ENCODE measurements at places on chromosomes 6 and 20.

GRCh38 chr6:35485402-35485877, 11.4 kb downstream of the TEAD3 start:
- DNase-seq = no peak

- DNase-seq = no peak
Observed at GRCh38 chr6:69279805-69280204, 517.0 kb downstream of the LMBRD1 start.

DNA sequence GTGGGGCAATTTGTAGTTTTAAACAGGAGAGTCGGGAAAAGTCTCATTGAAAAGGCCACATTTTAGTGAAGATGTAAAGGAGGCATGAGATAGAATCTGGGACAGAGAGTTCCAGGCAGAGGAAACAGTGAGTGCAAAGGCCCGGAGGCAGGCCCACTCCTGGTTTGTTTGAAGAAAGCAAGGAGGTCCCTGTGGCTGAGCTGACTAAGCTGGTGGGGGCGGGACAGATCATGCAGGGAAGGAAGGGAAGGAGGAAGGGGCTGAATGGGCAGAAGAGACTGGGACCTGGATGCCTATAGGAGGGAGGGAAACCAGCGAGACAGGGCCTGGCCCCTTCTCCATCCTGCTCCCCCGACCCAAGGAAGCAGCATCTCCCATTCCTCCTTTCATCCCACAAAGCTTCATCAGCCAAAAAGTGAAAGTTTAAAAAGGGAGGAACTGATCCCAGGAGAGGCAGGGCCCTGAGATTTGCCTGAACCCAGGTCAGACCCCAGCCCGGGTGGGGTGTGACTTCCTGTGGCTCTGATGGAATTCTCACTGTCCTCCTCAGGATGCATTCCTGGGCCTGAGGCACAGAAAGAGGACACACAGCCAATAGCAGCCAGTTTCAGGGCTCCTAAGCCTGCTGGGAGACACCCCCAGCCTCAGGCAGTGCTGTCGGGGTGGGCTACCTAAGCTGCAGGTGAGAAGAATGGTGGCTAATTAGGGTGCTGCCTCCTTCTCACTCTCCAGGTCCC, 54.2 kb upstream of the SIRPA start:
- no peak for DNase-seq

DNA sequence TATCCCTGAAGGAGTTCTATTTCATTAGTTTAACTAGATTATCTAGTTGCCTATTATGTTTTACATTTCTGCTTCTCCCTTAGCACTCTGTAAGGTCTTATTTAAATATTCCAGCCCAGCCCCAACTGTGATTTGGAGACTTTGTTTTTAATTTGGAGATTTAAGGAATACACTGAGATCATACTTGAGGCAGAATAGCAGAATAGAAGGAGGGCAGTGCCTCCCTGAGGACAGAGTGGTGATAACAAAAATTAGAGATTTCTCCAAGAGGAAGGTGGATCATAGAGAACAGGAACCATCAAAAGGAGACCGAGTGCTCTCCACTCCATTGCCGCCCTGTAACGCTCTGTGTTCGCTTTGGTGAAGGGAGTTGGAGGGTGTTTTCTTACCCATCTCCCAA, 14.8 kb upstream of the CD164 start:
- DNase-seq = no peak

- no peak for DNase-seq
Observed at GRCh38 chr6:122033564-122034181, 365.8 kb upstream of the HSF2 start.

DNA sequence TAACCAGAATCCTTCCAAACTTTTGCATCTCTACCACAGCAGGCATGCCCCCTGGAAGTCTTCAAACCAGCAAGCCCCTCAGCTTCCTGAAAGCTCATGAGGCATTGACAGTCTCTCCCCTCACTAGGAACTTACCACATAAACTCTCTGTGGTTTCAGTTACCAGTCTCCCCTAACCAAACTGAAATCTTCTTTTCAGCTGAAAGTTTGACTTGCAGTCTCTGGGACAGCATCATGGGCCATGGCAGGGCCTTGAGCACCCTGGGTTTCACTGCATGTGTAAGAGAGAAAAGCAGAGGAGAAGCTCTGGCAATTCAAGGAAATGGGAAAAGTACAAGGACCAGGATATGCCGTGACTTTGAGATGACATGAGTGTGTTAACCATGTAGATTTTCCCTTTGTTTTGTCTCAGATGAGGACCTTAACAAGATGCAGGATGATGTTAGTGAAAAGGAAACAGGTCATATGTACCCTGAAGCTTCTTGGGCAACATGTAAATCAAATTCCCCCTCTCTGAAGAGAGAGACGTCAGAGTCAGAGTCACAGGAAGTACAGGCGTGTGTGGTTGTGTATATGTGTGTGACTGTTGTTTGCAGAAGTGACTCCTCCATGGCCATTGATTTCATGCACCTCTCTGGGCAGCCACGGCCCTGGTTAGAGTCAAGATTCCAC, 106.3 kb downstream of the TNFRSF21 start:
- no peak for DNase-seq

- no peak for DNase-seq
Observed at GRCh38 chr6:130778946-130779657, 48.1 kb upstream of the SMLR1 start.

DNA sequence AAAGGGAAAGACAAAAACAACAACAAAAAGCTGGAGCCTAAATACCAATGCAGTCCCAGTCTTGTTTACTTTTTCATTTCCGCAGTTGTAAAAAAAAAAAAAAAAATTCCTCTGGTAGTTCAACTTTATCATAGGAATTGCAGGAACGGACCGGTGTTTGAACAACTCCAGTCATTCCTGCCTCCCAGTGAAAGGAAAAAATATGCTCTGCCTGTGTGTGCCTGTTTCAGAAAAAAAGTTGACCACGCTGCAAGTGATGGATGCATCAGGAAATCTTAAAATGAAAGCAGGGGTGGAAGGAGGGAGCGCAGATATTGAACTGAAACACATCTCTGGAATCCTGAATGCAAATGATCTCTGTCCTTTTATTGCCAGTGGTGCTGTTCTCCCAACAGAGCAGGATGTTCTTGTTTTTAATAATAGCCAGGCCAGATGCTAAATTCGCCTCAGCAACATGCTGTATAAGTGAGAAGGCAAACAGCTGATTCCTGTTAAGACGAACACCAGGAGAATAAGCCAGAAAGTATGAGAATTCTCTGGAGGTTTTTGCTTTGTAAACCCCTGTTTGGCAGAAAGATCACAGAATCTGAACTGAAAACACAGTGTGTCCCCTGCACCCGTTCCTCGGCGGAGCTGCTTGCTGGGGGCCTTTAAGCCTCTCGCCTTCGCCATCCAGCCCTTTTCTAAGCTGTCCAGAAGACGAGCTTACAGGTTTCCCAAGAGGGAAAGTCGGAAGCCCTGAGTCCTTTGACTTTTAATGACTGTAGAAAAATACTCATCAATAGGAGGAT, 178.4 kb upstream of the SUPT3H start:
- no peak for DNase-seq

DNA sequence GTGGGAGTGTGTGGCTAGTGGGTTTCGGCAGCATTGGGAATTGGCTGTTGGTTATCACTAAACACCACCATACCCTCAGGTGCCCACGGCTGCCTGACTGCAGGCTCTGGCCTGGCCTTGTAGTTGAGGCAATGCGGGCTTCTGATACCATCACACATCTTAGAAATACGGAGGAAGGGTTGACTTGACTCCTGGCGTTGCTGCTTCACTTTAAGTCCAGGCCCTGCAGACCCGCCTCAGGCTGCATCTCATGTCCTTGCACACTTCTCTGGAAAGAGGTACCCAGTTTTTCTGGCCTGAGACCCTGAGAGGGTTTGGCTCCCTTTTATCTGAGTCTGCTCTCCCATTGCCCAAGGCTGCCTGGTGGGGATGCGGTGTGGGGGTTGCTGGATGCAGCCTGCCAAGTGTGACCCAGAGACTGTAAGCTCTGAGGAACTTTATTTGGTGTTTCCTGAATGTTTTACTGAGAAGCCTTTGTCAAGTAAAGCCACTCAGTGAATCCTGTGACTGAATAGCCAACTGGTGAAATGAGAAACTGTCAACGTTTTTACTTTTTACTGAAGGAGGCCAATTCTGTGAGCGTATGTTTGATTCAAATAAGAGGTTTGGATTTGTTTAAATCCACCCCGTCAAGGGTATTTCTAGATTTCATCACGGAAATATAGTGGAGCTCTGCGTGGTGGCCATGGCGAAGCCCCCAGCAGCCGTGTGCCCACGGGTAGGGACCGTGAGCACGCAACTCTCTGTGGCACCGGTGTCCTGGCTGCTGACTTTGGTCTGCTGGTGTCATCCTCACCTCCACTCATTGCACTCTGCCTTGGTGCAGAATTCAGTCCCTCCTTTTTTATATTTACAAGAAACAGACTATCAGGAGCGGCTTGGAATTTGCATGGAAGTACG, 160.1 kb downstream of the DTNBP1 start:
- no peak for DNase-seq

- no peak for DNase-seq
Observed at GRCh38 chr20:44861531-44862006, 23.9 kb upstream of the YWHAB start.

DNA sequence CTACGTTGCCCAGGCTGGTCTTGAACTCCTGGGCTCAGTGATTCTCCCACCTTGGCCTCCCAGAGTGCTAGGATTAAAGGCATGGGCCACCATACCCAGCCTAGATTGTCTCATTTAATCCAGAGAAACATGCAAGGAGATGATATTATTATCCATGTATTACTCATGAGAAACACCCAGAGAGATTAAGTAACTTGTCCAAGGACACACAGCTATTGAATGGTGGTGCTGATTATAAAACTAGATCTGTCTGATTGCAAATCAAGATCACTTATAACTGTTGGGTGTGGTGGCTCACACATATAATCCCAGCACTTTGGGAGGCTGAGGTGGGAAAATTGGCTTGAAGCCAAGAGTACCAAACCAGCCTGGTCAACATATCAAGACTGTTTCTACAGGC, 94.4 kb upstream of the ZNF217 start:
- no peak for DNase-seq

GRCh38 chr6:6556738-6557503, 31.6 kb upstream of the LY86 start:
- DNase-seq = no peak

DNA sequence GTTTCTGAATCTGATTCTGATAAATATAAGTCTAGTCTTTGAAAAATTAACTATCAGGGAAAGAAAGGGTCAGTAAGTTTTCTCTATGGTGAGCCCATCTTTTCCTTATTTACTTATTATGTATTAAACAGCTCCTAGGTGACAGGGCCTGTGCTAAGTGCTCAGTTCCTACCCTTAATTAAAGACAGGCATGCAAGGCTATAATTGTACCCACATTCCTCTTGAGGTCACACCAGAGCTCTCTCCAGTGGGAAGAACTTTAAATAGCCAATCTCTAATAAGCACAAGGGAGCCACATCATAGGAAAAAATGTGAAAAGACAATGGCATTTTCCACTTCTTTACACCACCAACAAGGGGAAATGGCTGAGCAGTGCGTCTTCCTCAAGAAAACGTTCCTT, 421.8 kb upstream of the SLC35B3 start:
- DNase-seq = no peak

GRCh38 chr6:91240878-91241603, 654.2 kb upstream of the MAP3K7 start:
- DNase-seq = no peak

DNA sequence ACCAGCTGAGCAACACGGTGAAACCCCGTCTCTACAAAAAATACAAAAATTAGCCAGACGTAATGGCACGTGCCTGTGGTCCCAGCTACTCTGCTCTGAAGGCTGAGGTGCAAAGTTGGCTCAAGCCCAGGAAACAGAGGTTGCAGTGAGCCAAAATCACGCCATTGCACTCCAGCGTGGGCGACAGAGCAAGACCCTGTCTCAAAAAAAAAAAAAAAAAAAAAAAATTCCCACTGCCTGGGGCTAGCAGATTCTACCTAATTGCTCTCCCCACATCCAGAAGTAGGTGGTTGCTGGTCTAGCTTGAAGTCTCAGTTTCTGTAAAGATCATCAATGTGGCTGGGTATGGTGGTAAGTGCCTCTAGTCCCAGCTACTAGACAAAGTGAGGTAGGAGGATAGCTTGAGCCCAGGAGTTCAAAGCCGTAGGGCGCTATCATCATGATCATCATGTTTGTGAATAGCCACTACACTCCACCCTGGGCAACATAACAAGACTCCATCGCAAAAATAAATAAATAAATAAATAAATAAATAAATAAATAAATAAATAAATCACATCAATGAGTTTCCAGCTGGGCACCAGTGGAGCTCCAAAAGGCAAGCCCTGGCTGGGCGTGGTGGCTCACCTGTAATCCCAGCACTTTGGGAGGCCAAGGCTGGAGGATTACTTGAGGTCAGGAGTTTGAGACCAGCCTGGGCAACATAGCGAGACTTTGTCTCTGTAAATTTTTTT, 6.3 kb upstream of the AP5S1 start:
- DNase-seq = no peak

GRCh38 chr6:620950-621349, 36.0 kb downstream of the HUS1B start:
- no peak for DNase-seq

DNA sequence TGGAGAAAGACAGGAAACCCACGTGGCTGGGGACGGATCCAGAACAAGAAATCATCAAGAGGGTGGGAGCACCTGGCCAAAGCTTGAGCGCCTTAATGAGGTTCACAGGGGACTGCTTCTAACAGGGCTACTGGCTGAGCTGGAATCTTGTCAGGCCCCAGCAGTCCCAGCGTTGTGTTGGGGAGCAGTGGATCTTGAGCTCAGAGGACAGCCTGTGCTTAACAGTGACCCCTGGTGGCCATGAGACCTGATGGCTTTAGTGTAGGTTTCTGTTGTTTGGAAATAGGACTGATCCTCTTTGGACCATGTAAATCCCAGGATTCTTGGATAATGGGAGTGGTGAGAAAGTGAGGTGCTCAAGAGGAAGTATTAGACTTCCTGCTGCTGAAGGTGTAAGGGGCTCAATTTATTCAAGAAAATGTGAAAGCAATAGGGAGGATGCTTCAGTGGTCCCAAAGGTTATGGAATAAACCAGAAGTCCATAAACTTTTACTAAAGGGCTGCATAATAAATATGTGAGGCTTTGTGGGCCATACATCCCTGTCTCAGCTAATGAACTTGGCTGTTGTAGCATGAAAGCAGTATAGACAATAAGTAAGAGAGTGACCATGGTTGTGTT, 216.2 kb downstream of the NFATC2 start:
- no peak for DNase-seq

DNA sequence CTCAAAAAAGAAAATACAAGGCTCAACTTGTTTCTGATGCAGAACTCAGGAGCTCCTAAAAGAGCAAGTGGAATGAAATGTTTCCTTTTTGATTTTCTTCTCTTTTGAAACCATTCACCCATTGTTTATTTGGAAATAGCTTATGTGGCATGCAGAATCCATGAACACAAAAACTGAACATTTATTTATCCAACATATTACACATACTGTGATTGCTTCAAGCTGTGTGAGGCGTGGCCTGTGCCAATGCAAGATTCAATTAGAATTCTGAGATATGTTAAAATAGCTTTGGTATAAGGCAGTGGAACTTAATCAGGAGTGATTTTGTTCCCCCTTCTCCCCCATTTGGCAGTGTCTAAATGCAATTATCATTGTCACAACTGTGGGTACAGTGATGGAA, 45.9 kb upstream of the CARMIL1 start:
- DNase-seq = no peak

GRCh38 chr6:74066168-74066871, 370.3 kb downstream of the CD109 start:
- no peak for DNase-seq

- no peak for DNase-seq
Observed at GRCh38 chr6:168607272-168608112, 166.5 kb downstream of the SMOC2 start.

- no peak for DNase-seq
Observed at GRCh38 chr6:23533944-23534343, 592.1 kb upstream of the NRSN1 start.
